ENCODE measurements at places on chromosomes 5 and 9. TPM values are rescaled to one million over a fixed set of nuclear protein-coding genes. Genes with fewer than 3 reads are reported as not detected.
A peak's percentile ranks its signal among the peaks of the same experiment; 100 is the strongest.

Gene SPINK6
- not detected for total RNA-seq

Gene KIF4B
- total RNA-seq = not detected

Gene UGT3A2
- total RNA-seq = not detected

Gene PCDHA6
- total RNA-seq = 3.4 TPM

Gene GKAP1
- 8.0 TPM for total RNA-seq

Gene KCNMB1
- 0.99 TPM for total RNA-seq

Gene LECT2
- not detected for total RNA-seq

Gene MYOT
- total RNA-seq = 0.33 TPM

Gene PRRX2
- total RNA-seq = not detected

Gene PAEP
- total RNA-seq = not detected

Gene SLC36A3
- total RNA-seq = not detected

DNA sequence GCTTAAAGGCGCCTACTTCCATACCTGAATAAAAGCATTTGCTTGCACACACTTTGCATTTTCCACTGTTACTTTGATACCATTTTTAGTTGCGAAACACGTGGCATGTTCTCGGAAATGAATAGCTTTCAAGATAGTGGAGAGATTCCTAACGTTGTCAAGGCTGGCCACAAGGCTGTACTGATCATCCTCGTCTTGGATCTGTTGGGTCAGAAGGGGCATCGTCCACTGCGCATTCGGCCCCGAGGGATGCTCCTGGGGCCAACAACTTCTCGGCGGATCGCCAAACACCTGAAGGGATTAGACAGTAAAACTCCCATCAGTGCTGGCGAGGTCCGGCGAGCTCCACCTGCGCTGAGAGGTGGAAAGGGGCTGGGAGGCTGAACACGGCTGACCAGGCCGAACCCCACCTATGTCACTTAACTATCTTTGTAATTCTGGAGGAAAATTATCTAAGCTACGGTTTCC lies 599 bp downstream of the RAD1 start:
- peak; percentile 29 for DNase-seq

- no peak for DNase-seq
Measured at GRCh38 chr5:61704289-61704688, 372.2 kb downstream of the ZSWIM6 start.

DNA sequence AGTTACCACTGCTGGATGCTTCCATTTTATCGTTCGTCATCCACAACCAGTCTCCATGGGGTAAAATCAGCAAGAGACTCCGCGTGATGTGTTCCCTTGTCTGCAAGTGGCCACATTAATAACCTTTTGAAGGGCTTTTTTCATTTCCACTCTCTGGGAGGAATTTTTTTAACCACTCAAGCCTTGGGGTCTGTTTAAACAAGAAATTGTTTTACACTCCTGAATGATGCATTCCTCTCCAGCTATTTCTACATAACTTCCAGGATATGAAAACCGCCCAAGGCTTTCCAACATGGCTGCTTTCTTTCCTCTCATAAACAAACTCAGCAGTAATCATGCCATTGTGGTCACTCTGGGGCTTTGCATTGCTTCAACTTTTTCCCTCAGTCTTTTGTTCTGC lies 217.2 kb upstream of the DAPK1 start:
- DNase-seq = no peak

- no peak for DNase-seq
Measured at GRCh38 chr5:79236362-79236969, 535 bp downstream of the JMY start.

DNA sequence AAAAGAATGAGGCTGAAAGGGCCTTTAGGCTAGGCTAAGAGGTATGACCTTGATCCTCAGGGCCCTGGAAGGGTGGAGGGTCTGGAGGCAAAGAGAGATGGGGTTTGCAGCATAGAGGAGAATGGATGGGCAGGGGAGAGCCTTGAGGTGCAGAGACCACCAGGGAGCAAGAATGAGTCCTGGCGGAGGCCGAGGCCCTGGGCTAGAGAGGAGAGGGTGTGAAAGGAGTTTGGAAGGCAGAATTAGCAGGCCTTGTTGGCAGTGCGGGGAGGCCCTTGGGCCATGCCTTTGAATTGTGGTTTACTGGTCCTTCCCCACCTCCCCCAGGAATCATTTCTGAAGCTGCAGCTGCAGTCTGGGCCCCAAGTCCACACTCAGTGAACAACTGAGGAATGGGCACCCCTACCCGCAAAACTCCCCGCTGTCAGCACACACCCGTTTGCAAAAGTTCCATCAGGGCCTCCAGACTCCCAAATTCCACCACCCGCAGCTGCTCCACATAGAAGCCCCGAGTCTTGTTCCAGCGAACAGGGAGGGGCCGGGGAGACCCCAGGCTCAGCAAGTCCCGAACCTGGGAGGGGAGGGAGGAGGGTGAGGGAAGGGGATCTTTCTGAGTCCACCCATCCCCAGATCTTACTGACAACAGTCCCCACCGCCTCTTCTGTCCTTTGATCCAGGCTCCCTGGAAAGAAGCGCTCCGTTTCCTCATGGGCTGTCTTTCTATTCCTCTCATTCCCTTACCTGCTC lies 2.1 kb downstream of the KIF12 start:
- no peak for DNase-seq

- DNase-seq = no peak
Measured at GRCh38 chr9:133475292-133476012, 3.4 kb downstream of the SLC2A6 start.

DNA sequence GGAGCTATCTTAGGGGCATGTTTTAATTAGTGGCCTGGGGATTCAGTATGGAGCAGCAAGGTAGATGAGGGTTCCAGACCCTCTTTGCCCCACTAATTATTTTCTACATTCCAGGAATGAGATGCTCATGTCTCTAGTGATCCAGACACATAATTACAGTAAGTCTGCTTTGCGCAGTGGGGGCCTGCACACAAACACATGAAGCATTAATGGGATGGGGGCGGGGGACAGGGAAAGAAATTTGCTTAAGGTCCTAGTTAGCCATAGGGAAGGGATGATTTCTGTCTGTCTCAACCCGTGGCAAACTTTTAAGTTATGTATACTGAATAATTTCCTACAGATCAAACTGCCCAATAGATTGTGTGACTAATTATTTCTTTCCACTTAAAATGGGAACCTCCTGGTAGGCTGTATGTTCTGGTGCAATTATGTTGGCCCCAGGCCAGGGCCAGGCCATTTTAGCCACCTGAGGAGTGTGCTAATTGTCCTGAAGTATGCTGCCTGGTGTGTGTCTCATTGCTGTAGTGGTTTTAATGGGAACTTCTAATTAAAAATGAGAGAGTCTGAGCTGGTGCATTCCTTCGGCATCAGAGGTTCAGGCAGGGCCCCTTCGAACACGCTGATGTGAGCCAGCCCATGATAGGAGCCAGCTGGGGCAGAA lies 134.4 kb downstream of the PTTG1 start:
- peak; percentile 8 for DNase-seq

GRCh38 chr9:127628758-127629467 lies 16.8 kb downstream of the STXBP1 start:
- peak; percentile 21 for DNase-seq

DNA sequence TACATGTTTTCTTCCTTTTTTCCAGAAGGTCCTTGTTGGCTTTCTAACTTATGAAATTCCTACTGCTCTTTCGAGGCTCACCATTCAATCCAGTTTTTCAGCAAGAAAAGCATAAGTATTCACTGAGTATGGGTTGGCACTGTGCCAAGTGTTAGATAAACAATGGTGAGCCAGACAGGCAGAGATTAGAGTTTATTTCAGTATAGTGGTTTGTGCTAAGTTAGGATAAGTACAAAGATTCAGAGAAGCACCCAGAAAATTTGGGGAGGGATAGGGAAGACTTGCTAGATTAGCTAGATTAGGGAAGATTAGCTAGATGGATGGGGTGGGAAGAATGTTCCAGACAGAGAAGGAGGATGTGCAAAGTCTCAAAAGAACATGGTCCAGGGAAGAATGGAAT lies 122.9 kb downstream of the OXCT1 start:
- DNase-seq = no peak

GRCh38 chr5:42874621-42875198 lies 63.0 kb upstream of the SELENOP start:
- DNase-seq = no peak

DNA sequence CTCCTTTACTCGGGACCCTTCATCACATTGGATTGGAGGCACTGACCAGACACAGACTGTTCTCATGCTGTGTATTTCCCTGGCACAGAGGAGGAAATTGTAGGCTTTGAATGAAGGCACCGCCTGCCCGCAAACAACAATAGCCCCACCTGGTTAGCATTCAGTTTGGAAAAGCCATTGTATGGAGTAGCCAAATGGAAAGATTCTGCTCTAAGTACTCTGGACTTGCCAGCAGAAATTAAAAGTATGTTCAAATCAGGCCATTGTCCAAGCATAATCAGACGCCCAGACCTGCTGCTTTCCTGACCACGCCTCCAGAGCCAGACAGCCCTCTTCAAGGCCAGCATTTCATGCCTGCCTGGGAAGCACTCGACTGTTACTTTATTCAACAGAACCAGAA lies 8.0 kb upstream of the SEMA4D start:
- peak; percentile 64 for DNase-seq

- no peak for DNase-seq
Measured at GRCh38 chr5:180641566-180641900, 7.9 kb downstream of the FLT4 start.

- DNase-seq = no peak
Measured at GRCh38 chr5:93635991-93636390, 53.0 kb downstream of the NR2F1 start.

All from body of pancreas (tissue), 4 donors.